Activated naive CD8-positive, alpha-beta T cell treated with anti-CD3 and anti-CD28 coated beads for 36 hours (primary cell): ENCODE measurements at places on chromosomes 1 and 21.

- DNase-seq = peak; percentile 37
- no peaks in the 10 kb centered on the region for H3K36me3 ChIP-seq
- H3K27me3 ChIP-seq = peaks cover 52% of the 10 kb centered on the region
- peaks cover 7% of the 10 kb centered on the region for H3K4me1 ChIP-seq
- no peak overlapping the region for H3K4me3 ChIP-seq
These were observed 3.1 kb downstream of the RNF207 start for GRCh38 chr1:6208723-6209660.

DNA sequence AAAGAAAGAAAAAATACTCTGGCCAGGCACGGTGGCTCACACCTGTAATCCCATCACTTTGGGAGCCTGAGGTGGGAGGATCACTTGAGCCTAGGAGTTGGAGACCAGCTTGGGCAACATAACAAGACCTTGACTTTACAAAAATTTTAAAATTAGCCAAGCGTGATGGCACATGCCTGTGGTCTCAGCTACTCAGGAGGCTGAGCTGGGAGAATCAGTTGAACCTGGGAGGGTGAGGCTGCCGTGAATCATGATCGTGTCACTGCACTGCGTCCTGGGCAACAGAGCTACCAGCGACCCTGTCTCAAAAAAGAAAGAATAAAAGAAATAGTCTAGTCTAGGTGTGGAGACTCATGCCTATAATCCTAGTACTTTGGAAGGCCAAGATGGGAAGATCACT, 22.3 kb downstream of the RRP1B start:
- H3K4me1 ChIP-seq = no peaks in the 10 kb centered on the region
- H3K27me3 ChIP-seq = no peaks in the 10 kb centered on the region
- no peak for DNase-seq
- no peak overlapping the region for H3K4me3 ChIP-seq

DNA sequence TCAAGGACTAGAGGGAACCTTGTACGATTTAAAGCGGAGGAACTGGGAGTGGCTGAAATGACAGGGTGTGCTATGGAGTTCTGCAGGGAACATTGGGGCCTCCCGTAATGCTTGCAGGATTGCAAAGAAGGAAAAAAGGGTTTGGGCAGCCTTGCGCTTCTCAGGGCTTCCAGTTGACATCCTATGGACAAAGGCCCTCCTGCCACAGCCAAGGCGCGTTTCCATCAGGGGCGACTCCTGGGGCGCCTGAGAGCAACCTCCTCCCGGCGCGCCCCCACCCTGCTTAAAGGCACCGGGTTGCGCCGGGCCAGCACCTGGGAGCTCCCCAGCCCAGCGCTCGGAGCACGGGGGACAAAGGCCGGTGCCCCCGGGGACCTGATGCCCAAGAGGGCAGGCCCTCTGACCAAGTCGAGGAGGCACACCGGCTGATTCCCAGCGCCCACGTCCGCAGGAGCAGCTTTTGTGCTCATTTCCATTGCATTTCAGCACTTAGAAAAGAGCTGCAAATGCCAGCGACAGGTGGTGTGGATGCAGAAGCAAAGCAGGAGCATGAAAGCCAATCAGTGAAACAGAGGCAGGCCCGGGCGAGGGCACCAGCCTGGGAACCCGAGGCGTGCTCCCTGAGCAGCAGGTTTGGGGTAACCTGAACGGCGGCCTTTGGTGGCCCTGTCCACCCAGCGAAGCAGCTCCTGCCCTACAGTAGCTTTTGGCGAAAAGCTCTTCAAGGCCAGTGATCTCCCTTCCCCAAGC, 17.6 kb upstream of the RNF187 start:
- H3K4me1 ChIP-seq = peaks cover 32% of the 10 kb centered on the region
- no peak overlapping the region for H3K27ac ChIP-seq
- no peak overlapping the region for H3K4me3 ChIP-seq

DNA sequence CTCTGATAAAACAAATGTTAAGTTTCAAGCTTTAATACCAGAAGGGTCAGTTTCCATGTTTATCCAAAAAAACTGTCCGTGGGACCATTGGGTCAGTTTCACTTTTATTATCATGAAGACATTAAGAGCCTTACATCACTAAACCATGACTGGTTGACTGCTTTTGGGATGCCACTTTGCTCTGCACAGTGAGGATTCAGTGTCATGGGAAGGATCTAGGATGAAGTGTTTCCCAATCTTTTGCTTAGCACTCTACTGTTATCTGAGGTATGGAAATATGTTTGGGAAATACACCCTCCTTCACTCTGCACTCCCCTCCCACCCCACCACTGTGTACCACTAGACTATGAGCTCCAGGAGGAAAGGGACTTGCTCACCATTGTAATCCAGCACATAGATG, 16.3 kb downstream of the RPS6KC1 start:
- no peaks in the 10 kb centered on the region for H3K27me3 ChIP-seq
- DNase-seq = no peak
- H3K4me3 ChIP-seq = no peak overlapping the region
- H3K36me3 ChIP-seq = peaks cover 4% of the 10 kb centered on the region
- peaks cover 12% of the 10 kb centered on the region for H3K4me1 ChIP-seq

- no peaks in the 10 kb centered on the region for H3K27me3 ChIP-seq
- H3K4me3 ChIP-seq = no peak overlapping the region
- peak overlapping the region; percentile 72 for H3K27ac ChIP-seq
- peaks cover 39% of the 10 kb centered on the region for H3K4me1 ChIP-seq
These were observed 48.7 kb upstream of the LBR start for GRCh38 chr1:225476538-225476988.

DNA sequence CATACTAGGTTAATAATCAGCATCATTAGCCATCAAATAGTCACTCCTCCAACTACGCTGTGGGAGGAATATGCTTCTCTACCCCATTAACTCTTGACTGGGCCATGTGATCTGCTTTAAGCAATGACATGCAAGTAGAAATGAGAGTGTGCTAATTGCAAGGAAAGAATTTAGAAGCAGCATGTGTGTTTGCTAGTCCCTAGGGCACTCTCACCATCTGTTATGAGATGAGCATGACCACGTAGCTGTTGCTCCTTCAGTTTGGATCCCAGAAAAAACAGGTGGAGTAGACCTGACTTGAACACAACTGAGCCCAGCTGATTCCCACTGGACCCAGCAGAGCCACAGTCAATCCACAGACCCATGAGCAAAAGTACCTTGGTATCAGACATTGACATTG, 19.7 kb upstream of the RGS7 start:
- H3K27me3 ChIP-seq = no peaks in the 10 kb centered on the region
- H3K4me3 ChIP-seq = no peak overlapping the region
- H3K4me1 ChIP-seq = no peaks in the 10 kb centered on the region
- no peaks in the 10 kb centered on the region for H3K36me3 ChIP-seq
- no peak for DNase-seq

DNA sequence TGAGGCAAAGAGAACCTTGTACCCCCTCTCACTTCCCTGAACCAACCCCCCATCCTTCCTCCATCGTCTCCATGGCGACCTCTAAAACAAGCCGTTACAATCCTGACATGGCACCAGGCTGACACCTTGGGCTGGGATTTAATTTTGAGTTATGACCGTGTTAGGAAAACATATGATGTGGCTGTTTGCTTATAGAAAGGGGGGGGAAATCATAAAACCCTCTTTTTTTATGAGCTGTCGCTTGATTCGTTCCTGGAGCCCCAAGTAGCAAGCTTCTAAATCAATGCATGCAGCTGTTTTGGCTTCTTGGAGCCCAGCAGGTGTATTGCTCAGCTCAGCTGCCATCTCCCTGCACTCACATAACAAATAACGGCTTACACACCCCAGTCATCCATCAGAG, 301.2 kb upstream of the SPAG17 start:
- no peak overlapping the region for H3K4me3 ChIP-seq
- no peak overlapping the region for H3K27ac ChIP-seq
- H3K36me3 ChIP-seq = no peaks in the 10 kb centered on the region
- no peaks in the 10 kb centered on the region for H3K4me1 ChIP-seq
- no peaks in the 10 kb centered on the region for H3K27me3 ChIP-seq

- no peak for DNase-seq
- no peak overlapping the region for H3K4me3 ChIP-seq
These were observed 12.4 kb downstream of the ACBD6 start for GRCh38 chr1:180489976-180490375.

- DNase-seq = no peak
- H3K27ac ChIP-seq = no peak overlapping the region
- H3K4me3 ChIP-seq = no peak overlapping the region
- no peaks in the 10 kb centered on the region for H3K27me3 ChIP-seq
- peaks cover 17% of the 10 kb centered on the region for H3K4me1 ChIP-seq
- H3K36me3 ChIP-seq = no peaks in the 10 kb centered on the region
These were observed 159.8 kb downstream of the TGFBR3 start for GRCh38 chr1:91725989-91726721.

DNA sequence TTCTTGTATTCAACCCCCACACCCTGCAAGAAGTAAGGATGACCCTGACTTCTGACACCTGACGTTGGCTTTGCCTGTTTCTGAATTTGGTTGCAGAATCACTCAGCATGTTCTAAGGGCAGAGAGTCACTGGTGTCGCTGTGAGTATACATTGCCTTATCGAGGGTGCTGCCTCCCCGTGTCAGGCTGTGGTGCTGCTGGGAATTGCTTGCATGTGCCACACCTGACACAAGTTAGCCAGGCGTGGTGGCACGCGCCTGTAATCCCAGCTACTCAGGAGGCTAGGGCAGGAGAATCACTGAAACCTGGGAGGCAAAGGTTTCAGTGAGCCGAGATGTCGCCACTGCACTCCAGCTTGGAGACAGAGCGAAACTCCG, 45.9 kb downstream of the WDR4 start:
- peaks cover 36% of the 10 kb centered on the region for H3K4me1 ChIP-seq
- DNase-seq = peak; percentile 63
- peaks cover 17% of the 10 kb centered on the region for H3K27me3 ChIP-seq

DNA sequence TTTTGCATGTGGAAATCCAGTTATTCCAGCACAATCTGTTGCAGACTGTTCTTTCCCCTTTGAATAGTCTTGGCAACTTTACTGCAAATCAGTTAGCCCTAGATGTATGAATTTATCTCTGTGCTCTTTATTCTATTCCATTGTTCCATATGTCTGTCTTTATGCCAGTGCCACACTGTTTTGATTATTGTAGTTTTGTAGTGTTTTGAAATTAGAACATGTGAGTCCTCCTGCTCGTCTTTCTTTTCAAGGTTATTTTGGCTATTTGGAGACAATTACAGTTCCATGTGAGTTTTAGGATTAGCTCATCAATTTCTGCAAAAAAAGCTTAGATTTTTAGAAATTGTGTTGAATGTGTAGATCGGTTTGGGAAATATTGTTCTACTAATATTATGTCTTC, 26.6 kb downstream of the WNT3A start:
- no peaks in the 10 kb centered on the region for H3K36me3 ChIP-seq
- H3K27me3 ChIP-seq = peaks cover 38% of the 10 kb centered on the region

- H3K4me1 ChIP-seq = peaks cover 25% of the 10 kb centered on the region
- no peak for DNase-seq
- H3K36me3 ChIP-seq = no peaks in the 10 kb centered on the region
These were observed 136.5 kb downstream of the RERE start for GRCh38 chr1:8680664-8681650.

- no peaks in the 10 kb centered on the region for H3K36me3 ChIP-seq
- H3K4me3 ChIP-seq = no peak overlapping the region
- H3K27ac ChIP-seq = no peak overlapping the region
- no peak for DNase-seq
These were observed 2.7 kb downstream of the ETNK2 start for GRCh38 chr1:204149107-204149506.

DNA sequence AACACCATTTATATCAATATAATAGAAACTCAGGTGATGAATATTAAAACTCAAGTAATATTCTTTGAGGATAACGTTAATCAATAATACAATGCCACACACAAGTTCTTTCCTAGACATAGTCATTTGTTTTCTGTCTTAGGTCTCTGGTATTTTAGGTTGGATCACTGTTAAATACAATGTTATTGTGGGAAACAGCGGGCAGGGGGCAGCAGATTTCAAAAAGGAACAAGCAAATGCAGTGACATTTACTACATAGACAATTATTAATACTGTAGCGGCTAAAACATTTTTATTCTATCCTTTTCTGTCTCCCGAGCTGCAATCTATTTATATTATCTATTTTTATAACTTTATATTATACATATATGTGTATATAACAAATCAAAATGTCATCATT, 186.4 kb upstream of the ZNHIT6 start:
- no peaks in the 10 kb centered on the region for H3K36me3 ChIP-seq
- DNase-seq = no peak
- H3K27me3 ChIP-seq = peaks cover 3% of the 10 kb centered on the region
- H3K4me1 ChIP-seq = no peaks in the 10 kb centered on the region

- no peak overlapping the region for H3K4me3 ChIP-seq
- no peaks in the 10 kb centered on the region for H3K36me3 ChIP-seq
- no peak for DNase-seq
- H3K4me1 ChIP-seq = no peaks in the 10 kb centered on the region
- no peaks in the 10 kb centered on the region for H3K27me3 ChIP-seq
These were observed 50.2 kb upstream of the LHX8 start for GRCh38 chr1:75083848-75084514.

GRCh38 chr1:14181191-14181795, 417.2 kb upstream of the KAZN start:
- H3K27ac ChIP-seq = no peak overlapping the region
- H3K27me3 ChIP-seq = peaks cover 45% of the 10 kb centered on the region
- no peaks in the 10 kb centered on the region for H3K36me3 ChIP-seq
- peaks cover 10% of the 10 kb centered on the region for H3K4me1 ChIP-seq

DNA sequence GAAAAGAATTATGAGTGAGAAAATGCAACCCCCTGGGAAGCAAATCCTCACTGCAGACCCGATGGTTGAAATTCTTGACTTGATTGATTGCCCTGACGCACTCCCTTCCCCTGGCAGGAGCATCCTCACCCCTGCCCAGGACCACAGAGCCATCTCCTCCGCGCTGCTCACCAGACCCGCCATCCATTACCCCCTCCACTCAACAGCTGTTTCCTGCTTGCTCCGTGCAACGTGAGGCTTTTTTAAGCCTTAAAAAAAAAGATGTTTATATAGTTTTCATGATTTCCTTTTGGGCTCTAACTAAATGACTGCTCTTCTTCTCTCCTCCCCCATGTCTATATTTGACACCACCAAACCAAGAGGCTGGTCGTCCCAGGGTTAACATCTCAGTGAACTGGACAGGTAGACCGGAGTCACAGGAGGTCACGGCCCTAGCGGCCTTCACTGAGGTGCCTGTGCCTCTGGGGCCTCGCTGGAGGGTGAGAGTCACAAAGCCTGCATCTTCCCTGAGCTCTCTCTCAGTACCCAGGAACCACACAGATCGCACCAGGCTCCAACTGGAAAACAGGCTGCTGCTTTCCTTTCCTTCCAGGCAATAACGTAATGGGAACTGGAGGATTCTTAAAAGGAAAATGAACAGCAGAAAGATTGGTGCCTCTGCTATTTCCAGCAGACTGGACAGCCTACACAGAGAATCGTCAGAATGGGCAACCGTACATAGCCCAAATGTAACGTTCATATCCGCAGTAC, 49.8 kb downstream of the ZBTB18 start:
- H3K27me3 ChIP-seq = peaks cover 6% of the 10 kb centered on the region
- no peak for DNase-seq
- H3K27ac ChIP-seq = peak overlapping the region; percentile 11
- peaks cover 5% of the 10 kb centered on the region for H3K36me3 ChIP-seq
- peaks cover 29% of the 10 kb centered on the region for H3K4me1 ChIP-seq

DNA sequence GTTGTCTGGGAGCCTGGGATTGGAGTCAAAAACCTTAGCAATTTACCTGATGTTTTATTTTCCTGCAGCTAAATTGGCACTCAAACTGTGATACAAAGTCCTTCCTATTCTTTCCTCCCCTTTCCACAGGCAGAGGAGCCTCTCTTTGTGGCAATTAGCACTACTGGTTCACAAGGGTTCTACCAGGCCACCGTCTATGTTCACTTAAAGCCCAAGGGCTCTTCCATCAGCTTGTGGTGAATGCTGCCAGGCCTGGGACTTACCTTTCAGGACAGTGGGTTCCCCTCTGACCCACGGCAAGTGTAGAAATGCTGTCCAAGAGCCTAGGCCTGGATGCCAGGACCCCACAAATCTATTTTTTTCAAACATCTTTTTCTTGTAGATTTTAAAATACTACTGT, 251.9 kb upstream of the B3GALT2 start:
- no peak overlapping the region for H3K4me3 ChIP-seq
- H3K4me1 ChIP-seq = peaks cover 8% of the 10 kb centered on the region
- H3K36me3 ChIP-seq = peaks cover 19% of the 10 kb centered on the region
- no peaks in the 10 kb centered on the region for H3K27me3 ChIP-seq
- DNase-seq = no peak
- no peak overlapping the region for H3K27ac ChIP-seq
